Effector memory CD4-positive, alpha-beta T cell (primary cell): ENCODE measurements at places on chromosomes 12 and 14.

GRCh38 chr12:15636060-15636890, 152.9 kb downstream of the EPS8 start:
- no peak for DNase-seq

- DNase-seq, result no peak
These were observed 261.9 kb downstream of the RAD51B start for GRCh38 chr14:68081489-68081888.

DNA sequence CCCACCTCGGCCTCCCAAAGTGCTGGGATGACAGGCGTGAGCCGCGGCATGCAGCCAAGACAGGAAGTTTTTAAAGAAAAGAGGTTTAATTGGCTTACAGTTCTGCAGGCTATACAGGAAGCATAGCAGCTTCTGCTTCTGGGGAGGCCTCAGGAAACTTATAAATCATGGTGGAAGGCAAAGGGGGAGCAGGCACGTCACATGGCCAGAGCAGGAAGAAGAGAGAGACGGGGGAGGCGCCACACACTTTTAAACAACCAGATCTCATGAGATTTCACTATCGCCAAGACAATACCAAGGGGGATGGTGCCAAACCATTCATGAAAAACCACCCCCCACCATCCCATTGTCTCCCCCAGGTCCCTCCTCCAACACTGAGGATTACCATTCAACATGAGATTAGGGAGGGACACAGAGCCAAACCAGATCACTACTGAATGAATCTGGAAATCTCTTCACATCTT, 14.1 kb downstream of the CCDC63 start:
- no peak for DNase-seq

DNA sequence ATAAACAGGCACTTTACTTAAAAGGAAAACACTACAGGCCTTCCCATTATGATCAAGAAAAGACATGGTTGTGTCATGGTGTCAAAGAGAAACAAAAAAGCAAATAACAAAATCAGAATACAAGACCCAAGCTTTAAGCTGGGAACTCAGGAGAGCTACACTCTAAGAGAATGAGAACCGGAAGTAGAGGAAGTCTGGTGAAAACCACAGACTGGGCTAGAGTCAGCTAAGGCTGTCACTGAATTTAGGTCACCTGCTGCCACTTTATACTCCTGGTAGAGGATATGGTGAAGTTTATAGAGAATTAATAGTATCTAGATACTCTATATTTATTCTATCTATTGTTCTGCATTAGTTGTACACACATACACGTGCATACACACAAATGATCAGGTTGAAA, 971.7 kb downstream of the FLRT2 start:
- DNase-seq, result peak; percentile 0

- DNase-seq, result no peak
These were observed 130.8 kb upstream of the FLRT2 start for GRCh38 chr14:85399186-85399585.

DNA sequence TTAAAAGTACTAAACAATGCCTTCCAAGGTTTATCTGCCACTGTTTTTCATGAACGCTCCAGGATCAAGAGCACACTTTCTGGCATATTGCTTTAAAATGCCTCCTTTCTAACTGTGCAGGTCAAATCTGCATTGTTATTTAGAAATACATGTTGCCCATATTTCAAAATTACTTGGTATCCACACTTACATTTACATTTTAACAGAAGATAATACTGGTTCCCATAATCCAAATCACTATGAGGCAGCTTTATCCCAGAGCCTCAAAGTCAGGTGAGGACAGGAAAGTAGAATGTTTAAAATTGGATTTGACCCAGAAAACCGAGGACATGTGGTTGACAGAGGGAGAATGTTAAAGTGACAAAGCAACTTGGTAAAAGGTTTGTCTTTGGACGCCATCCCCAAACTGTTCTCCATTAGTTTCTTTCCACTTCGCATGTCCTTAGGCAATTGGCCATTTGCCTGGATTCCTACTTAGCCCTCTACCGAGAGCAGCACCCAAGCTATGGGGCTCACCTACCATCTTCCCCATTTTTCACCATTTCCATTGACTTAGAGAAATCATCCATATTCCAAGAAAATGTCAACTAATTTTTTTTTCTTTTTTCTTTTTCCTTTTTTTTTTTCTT, 353.0 kb downstream of the PAWR start:
- no peak for DNase-seq

- DNase-seq, result no peak
These were observed at the start of gene CLEC7A for GRCh38 chr12:10130042-10130441. Gene CLEC7A, minus strand, starts transcription at chr12:10130199. Its CDS starts 117 bp downstream, at chr12:10130082.

- peak; percentile 35 for DNase-seq
These were observed 16.6 kb downstream of the FBRSL1 start for GRCh38 chr12:132506328-132507160.
